ENCODE measurements at places on chromosomes 6 and 20.

GRCh38 chr20:34579979-34580940 lies 21.7 kb downstream of the MAP1LC3A start:
- DNase-seq = no peak

DNA sequence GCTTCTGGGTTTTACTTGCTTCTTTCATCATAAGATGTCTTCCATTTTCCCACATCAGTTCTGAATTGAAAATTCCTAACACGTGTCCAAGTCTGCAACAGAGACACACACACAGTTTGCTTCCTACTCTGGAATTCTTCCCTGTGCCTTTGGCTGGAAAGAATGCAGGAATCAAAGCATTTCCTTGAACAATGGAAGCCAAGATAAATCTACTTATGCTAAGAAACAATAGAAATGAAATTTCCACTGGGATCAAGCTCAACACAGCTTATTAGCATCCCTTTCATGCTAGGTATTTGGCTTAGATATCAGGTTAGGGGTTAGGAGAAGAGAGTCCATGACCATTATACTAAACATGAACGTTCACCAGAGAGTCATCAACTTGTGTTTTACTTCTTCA lies 101.1 kb upstream of the SCAF8 start:
- DNase-seq = no peak

DNA sequence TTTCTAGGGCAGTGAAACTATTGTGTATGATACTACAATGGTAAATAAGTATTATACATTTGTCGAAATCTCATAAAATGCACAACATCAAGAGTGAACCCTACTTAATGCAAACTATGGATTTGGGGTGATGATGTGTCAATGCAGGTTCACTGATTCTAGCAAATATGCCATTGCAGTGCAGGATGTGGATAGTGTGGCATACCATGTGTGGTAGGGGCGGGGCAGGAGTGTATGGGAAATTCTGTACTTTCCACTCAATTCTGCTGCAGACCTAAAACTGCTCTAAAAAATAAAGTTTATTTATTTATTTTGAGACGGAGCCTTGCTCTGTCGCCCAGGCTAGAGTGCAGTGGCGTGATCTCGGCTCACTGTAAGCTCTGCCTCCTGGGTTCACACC lies 44.3 kb downstream of the ABHD12 start:
- DNase-seq = no peak

DNA sequence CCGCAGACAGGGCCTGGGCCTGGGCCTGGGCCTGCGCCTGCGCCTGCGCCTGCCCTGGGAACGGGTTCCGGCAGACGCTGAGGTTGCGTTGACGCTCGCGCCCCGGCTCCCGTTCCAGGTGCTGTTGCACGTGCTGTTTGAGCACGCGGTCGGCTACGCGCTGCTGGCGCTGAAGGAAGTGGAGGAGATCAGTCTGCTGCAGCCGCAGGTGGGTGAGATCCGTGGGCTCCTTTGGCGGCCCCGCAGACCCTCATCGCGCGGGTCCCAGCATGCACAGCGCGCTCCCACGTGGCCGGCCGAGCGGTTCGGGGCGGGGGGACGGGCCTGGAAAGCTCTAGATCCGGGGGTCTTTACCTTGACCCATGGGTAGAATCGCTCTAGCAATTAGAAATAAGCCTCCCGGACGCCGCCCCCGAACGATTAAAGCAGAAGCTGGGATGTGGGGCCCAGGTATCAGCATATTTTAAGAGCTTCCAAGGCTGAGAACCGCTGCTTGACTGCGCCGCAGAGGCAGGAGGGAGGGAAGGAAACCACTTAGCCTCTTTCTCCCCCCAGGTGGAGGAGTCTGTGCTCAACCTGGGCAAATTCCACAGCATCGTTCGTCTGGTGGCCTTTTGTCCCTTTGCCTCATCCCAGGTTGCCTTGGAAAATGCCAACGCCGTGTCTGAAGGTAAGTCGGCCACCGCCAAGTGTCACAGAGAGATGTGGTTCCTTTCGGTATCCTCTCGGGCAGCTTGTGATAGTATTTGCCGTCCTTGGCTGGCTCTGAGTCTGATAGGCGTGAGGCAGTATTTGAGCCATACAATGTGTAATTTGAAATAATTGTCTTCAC lies 508 bp downstream of the NOP56 start:
- DNase-seq = peak; percentile 28

GRCh38 chr6:90440586-90441283 lies 144.1 kb upstream of the BACH2 start:
- DNase-seq = no peak

GRCh38 chr6:44833248-44833647 lies 445.7 kb downstream of the CDC5L start:
- DNase-seq = no peak

GRCh38 chr6:5457983-5458683 lies 196.8 kb downstream of the FARS2 start:
- DNase-seq = no peak

DNA sequence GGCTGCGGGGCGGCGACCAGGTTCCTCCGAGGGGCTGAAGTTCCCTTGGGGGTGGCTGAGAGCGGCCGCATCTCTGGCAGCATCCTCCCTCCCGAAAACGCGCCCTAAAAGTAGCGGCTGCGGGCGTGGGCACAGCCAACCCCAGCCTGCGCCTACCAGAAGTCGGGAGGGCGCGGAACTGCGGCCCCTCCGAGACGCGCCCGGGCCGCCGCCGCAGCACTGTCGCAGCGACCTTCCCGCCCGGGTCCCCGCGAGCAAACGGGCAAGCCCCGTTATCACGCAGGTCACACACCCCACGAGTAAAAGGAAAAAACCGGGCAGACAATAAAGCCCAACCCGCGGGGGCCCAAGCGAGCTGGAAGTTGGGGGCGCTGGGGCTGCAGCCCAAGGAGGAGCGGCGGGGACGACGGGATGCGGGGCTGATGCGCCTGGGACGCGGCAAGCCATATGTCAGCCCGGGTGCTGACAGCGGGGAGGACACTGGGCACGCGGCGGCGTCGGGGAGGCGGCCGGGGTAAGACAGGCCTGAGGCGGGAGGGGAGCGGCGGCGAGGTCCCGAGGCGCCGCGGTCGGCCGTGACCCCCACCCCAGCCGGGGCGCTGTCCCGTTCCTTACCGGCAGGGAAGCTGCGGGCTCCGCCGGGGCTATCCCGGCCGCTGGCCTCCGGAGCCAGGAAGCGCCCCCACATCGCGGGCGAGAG lies 659 bp downstream of the CEP85L start:
- no peak for DNase-seq

DNA sequence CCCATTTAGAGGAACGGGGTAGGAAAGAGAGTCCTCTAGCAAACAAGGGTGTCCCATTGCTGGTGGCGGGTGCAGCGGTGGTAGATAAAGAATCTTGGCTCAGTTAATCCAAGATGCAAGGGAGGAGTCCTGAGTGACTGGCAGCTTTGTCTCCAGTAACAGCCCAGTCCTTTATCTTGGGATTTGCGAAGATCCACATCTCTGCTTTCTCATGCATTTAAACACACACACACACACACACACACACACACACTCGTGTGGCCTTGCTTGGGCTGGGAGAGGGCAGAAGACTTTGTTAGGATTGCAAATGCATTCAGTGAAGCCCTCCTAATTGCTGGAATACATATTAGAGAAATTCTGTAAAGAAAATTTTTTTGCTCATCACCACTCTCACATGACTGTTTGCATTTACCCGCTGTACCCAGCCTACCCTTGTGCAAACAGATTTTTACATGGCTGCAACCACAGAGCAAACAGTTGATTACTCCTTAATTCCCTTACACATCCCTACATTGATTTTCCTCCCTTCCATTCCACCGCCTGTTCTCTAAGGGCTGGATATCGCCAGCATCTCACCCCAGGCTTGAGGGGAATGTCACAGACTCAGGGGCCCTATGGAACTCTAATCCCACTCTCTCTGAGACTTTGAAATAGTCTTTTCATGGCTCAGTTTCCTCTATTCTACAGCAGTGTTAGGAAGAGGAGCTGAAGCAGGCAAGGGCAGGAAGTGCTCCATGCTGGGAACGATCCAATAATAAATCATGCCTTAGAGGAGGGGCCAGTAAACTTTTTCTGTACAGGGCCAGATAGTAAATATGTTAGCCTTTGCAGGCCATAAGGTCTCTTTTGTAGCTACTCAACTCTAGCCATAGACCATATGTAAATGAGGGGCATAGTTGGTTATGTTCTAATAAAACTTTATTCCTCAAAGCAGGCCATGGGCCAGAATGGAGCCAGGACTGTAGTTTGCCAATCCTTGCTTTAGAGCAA lies 3.5 kb downstream of the C6orf132 start:
- DNase-seq = no peak

DNA sequence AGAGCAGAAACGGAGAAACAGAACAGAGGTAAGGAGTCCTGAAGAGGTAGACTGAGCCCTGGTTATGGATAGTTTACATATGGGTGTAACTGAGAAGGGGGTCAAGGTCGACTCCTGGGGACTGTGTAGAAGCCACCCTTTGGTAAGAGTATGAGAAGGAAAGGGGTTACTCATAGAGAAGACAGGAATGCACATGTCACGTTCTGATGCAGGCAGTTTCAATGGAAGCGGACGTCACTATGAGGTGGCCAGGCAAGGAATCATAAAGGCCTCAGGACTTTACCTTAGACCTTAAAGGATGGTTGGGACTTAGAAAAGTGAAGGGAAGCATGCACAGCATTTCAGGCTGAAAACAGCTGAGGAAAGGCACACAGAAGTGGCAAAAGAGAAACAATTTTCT lies 25.1 kb downstream of the RGS17 start:
- no peak for DNase-seq

GRCh38 chr6:39312912-39313525 lies 1.2 kb downstream of the KCNK17 start:
- DNase-seq = no peak

DNA sequence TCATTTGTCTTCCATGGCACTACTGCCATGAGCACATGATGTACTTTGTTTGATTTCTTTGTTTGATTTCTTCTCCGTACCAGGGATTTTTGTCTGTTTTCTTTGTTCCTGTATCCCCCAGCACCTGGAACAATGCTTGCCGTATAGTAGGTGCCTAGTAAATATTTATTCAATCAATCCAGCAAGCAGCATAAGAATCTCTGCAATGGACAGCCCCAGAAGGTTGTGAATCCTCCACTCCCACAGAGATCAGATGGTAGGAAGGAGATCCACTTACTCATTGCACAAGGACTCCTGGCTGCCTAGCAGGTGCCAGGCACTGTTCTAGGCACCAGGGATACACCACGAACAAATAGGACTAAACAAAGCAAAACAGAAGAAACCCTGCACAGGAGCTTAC lies 6.7 kb upstream of the SYNJ2 start:
- DNase-seq = no peak

DNA sequence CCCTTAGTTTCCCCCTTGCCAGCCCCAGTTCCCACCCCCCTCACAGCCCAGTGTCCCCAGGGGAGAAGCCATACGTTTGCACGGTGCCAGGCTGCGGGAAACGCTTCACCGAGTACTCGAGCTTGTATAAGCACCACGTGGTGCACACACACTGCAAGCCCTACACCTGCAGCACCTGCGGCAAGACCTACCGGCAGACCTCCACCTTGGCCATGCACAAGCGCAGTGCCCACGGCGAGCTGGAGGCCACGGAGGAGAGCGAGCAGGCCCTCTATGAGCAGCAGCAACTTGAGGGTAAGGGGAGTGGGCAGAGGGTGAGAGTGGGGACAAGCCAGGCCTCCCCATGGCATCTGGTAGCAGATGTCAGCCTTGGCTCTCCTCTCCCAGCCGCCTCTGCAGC lies 5.1 kb upstream of the DEF6 start:
- no peak for DNase-seq

DNA sequence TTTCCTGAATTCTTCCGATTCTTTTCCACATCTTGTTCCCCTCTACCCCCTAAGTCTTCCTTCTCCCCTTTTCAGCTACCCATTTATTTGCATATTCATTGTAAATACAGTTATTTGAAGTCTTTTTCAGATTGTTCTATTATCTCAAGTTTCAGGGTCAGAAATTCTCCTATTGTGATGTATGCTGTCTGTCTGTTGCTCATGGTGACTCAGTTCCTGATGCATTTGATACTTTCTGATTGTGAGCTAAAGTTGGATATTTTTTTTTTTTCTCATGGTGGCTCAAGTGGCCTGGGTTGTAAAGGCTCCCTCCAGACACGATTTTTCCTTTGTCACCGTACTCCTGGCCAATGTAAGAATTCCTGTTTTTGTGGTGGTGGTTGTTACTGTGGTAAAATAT lies 4.9 kb upstream of the PI16 start:
- DNase-seq = no peak

DNA sequence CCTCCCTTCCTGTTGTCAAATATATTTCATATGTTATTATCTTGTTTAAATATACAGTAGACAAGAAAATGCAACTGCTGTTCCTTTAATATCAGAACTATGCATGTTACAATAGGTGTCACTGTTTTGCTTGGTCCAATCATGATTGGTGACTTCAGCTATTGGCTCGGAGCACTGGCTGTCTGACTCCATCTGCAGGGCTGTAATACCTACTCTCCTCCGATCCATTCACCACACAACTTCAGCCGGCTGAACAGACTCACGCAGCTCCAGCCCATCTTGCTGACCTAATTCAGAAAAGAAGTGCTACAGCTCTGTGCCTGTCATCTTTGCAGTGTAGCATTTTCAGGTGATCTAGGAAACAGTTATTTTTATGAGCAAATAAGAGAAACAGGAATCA lies at the start of gene BTBD3:
Gene BTBD3, plus strand, starts transcription at position 231 of the 400 bp plus-strand sequence. CDS start 383 bp downstream, outside the sequence.
- no peak for DNase-seq

DNA sequence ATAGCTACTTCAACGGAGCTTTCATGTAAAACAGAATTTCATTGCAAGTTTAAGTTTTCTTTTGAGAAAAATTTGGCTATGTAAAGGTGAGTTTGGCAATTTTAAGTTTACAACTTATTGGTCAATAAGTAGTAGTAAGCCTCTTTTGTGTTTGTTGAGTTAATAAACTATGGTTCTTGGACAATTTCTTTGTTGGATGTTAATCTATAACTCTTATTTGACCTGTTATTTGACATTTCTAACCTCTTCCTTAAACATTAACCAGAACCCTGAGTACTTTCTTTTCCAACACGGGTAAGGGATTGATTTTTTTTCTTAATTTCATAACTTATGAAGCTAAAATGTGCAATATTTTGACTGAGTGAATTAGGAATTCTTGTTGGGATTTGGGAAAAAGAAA lies 354.4 kb downstream of the PRKN start:
- DNase-seq = no peak

- DNase-seq = no peak
Measured at GRCh38 chr6:41056768-41057490, 3.9 kb downstream of the APOBEC2 start.

DNA sequence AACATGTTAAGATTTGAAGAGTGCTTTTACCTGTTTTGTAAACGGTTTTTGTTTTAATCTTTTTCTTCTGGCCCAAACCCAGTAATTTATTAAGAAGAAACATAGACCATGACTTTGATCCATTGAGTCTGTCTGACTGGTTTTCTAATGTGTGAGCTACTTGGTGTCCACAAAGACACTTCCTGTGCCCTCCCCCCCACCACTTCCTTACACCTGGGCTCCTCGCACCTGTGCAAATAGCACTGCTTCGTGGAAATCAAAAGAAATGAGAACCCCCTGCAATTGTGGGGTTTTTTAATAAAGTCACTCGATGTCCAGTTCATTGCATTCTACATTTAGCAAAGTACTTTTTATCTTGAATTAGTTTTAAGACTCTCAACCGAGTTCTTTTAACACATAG lies 65.5 kb downstream of the SMOC2 start:
- DNase-seq = no peak
